C1 segment of cervical spinal cord (tissue), 14 donors: ENCODE measurements at places on chromosomes 12 and 14.

- no peak for DNase-seq
Measured at GRCh38 chr12:69240631-69240995, 1.2 kb downstream of the CPSF6 start.

DNA sequence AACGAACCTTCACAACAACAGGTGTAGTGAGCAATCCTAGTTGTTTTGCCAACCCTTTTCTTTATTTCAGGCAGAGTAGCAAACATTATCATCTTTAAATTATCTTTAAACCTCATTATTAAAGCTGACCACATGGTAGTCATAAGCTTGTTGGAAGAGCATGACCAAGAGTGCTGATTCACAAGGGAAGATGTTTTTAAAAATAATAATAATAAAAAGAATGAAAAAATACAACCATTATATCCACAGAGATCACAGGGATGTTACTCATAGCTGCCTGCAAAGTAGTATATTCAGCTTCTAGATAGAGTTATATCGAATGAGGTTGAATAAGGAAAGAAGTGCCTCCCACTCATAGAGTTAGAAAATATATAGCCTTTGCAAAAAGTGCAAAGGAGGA, 101.0 kb upstream of the FLRT2 start:
- DNase-seq, result no peak

DNA sequence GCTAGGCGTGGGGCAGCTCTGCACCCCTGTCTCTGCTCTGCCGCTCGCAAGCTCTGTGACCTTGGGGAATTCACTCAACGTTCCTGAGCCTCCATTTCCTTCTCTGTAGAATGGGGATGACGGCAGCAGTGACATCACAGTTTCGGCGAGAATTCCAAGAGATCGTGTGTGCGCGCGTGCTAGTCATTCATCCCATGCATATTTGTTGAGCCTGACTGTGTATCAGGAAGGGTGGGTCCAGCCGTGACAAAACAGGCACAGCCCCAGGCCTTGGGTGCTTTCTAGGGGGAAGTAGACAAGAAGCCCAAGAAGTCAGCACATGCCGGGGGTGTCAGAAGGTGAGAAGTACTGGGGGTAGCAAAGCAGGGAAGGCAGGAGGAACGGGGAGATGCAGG, 145.6 kb upstream of the NCOR2 start:
- DNase-seq, result peak; percentile 69

GRCh38 chr12:26786865-26787514, 46.0 kb downstream of the ITPR2 start:
- no peak for DNase-seq

DNA sequence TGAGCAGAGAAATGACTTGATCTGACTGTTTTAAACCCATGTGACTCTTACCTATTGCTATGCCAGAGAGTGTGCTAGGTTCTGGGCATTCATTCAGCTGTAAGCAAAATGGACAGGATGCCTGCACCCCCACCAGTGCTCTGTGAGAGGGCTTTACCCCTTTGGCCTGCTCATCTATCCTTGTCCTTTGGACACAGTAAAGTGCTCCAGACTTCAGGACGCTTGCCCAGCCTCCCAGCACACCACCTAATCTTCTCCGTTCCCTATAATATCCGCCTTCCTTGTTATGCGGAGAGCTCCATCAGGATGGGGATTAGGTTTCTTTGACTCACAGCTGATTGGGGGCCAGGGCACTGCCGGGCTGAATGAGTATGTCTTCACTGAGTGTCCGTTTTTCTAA, 4.4 kb upstream of the ZNF839 start:
- DNase-seq, result peak; percentile 6

DNA sequence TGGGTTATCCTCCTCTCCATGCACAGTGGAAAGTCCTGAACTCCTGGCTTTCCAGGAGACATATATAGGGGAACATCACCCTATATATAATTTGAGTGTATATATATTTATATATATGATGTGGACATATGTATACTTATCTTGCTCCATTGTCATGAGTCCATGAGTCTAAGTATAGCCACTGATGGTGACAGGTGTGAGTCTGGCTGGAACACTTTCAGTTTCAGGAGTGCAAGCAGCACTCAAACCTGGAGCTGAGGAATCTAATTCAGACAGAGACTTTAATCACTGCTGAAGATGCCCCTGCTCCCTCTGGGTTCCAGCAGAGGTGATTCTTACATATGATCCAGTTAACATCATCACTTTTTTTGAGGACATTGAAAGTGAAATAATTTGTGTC, 4.4 kb downstream of the SSTR1 start:
- no peak for DNase-seq

DNA sequence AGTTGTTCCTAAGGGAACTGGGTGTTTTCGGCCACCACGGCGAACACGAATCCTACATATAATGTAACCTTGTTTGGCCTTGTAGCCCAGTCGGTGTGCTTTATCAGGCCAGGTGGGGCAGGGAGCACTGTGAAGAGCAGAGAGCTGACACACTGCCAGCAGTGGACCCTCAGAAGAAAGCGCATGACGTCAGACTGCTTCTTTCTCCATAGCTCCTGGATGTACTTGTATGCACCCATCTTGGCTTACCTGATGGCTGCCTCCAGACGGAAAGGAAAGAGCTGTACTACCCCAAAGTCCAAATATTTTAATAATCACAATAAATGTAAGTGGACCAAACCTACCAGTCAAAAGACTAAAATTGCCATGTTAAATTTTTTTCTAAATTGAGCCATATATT, 31.3 kb upstream of the GSC start:
- no peak for DNase-seq

DNA sequence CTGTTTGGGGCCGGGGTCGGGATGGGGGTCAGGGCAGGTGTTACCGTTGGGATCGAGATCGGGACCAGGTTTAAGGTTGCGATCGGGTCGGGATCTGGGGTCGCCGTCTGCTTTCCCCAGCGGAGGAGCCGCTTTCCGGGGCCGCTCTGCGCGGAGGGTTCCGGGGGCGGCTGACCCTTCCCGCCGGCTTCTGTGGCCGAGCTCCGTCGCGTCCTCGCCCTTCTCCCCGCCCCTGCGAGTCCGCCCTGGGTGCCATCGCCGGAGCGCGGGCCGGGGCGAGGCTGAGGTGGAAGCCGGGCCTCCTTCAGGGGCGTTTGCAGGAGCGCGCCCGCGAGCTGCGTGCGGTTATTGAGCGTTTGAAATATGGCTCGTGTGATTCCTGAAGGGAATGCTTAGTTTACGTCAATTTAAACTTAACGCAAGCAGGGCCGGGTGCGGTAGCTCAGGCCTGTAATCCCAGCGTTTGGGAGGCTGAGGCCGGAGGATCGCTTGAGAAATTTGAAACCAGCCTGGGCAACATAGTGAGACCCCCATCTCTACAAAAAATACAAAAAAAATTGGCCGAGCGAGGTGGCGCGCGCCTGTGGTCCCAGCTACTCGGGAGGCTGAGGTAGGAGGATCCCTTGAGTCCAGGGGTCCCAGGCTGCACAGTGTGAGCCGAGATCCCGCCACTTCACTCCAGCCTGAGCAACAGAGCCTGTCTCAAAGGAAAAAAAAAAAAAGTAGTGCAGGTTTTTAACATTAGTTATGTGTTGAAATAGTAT, 620 bp downstream of the PGAM5 start:
- DNase-seq, result no peak

- no peak for DNase-seq
Measured at GRCh38 chr12:66668311-66668710, 10.6 kb downstream of the GRIP1 start.

DNA sequence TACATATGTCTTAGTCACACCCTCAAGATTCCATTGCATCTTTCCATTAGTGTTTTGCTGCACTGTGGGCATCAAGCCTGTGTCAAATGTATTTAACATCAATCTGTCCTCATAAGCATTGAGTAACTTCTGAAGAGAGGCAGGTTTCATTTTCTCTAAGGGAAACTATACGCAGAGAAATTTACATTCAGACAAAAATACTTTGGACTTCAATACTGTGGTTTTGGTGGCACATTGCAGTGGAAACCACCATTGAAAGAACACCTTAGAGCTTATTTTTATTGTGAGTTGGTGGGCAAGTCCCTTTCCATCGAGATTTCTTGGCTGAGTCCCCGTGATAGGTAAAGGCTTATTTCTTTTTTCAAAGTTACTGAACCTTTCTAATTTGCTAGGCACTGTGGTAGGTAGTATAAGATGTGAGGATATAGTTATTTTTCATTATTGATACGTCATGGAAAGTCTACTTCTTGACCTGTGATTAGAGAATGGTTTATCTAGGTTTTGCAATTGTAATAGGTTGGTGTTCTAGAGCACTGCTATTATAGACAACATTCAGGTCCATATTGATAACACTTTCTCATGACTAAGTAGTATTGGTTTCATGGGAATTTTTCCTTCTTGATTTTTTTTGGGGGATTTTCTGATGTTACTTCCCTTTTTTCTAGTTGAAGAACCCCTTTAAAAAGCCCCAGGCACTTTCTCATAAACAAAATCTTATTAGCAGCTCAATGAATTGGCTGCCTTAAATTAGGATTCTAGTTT, 81.9 kb downstream of the CFAP54 start:
- no peak for DNase-seq

- DNase-seq, result no peak
Measured at GRCh38 chr12:3655328-3655900, 97.5 kb downstream of the CRACR2A start.

DNA sequence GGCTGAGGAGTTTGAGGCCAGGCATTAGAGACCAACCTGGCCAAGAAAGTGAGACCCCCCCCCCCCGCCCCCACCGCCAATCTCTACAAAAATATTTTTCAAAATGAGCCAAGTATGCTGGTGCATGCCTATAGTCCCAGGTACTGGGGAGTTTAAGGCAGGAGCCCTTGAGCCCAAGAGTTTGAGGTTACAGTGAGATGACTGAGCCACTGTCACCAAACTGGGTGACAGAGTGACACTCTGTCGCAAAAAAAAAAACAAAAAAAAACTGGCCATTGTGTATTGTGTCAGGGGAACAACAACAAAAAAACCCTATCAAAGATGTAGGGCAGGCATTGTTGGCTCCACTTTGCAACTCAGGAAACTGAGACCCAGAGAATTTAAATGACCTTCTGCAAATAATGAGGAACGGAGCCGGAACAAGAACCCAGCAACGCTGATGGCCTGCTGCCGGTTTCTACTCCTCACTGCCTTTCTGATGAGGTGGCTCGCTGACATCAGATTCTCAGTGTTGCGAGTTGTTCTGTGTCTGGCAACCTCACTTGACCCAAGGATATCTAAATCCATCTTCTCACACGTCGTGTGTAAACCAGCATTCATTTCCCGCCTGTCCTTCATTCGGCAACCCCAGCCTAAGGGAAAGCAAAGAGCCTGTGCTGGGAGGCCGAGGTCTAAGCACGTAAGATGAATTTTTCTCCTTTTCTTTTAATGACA, 195.2 kb upstream of the CRY1 start:
- DNase-seq, result no peak

GRCh38 chr12:58920102-58920960, at the start of gene LRIG3:
Gene LRIG3 (minus strand): TSS chr12:58920504. CDS start chr12:58920235, 269 bp downstream.
- peak; percentile 72 for DNase-seq

DNA sequence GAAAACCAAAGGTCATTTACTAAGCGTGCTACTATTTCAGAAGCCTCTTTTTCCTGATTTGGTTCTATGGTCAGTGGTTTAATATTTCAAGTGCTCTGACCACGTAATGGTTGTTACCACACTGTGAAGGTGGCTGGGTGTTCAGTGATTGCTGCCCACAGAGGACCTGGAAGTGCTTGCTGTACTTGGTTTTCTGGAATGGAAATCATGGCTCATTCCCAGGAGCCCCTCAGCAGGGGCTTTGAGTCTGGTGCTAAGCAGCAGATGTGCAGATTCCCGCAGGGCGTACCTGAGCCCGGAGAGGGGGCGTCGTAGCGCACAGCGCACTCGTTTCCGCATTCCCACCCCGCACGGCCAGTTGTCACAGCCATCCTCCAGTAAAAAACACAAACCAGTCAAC, 50.5 kb downstream of the TRAF3 start:
- DNase-seq, result no peak

DNA sequence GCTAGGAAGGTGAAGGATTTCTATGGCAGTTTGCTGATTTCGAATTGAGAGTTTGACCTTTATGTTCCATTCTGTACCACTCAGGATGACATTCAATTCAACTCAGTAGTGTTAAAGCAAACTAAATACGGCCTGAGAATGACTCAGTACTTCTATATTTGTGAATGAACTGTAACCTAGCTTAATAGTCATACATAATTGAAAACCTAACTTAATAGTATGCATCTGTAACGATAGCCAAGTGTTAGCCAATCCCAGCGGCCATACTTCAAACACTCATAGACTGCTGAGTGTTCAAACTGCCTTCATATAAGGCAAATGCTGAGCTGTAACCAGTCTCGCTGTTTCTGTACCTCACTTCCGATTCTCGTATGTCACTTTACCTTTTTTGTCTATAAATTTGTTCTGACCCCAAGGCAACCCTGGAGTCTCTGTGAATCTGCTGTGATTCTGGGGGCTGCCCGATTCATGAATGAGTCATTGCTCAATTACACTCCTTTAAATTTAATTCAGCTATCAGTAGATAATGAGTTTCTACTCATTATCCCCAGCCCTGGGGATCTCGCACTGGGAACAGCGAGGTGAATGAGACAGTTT, 98.5 kb upstream of the SLC24A4 start:
- no peak for DNase-seq

DNA sequence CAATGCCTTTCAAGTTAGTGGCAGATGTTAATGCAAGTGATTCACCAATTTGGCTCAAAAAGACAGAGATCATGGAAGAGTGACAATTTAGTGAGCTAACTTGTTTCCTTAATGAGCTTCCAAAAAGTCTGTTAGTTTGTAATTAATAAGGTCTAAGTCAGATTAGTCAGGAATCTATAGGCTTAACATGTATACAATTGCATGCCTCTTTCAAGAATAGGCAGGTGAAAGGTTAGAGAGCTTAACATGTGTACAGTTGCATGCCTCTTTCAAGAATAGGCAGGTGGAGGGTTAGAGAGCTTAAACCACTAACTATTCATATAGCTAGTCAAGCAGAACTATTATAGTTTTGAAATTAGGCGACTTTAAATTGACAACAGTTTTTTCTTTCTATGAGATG, 663.8 kb downstream of the C12orf50 start:
- no peak for DNase-seq

DNA sequence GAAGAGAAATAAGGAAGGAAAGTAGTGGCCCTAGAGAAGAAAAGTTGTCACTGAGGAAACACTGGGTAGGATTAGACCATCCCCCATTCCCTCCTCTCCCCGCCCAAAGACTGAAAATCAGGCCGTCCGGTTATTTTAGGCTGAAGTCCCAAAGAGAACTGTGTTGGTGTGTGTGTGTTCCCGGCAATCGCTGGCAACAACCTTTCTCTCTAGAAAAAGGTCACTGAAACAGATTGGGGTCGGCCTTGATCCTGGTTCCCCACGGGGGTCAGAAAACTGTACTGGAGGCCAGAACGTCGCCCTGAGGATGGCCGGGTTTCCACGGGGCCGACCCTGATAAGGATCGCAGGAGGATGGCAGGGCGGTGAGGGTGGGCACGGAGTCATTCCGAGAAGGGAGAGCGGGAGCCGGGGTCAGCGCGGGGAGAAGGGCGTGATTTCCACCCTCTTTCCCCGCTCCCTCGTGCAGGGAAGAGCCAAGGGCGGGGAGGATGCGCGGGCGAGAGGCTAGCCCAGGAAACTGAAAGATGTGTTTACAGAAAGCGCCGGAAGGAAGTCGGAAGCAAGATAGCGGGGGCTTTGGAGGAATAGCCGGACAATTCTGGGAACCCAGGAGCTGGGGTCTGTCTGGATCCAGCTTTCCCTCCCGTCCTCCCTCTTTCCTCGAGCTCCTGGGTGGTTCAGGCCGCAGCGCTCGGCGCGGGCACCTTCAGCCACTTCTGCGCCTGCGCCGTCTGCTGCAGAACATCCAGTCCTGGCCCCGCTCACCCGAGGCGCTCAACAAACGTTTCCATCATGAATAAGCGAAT, 25.3 kb upstream of the SPTLC2 start:
- DNase-seq, result peak; percentile 35

- no peak for DNase-seq
Measured at GRCh38 chr12:42770261-42770660, 180.7 kb upstream of the PRICKLE1 start.

- DNase-seq, result no peak
Measured at GRCh38 chr12:61011767-61012423, 1248.3 kb upstream of the USP15 start.
